ENCODE measurements at places on chromosomes 5 and 9.

DNA sequence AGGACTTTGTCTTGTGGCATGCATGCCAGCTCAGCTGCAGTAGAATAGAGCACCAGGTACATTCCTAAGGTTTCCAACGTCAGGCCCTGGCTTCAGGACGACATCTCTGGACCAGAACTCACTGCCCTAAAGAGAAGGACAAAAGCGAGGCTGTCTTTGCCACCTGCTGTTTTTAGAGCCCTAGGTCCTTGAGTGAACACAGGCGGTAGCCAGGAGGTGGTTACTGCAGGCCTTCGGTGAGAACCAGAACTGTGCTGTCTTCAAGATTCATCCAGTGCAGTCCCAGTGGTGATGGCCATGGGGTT is 288.9 kb upstream of the CDH18 start:
- DNase-seq: peak; percentile 13

DNA sequence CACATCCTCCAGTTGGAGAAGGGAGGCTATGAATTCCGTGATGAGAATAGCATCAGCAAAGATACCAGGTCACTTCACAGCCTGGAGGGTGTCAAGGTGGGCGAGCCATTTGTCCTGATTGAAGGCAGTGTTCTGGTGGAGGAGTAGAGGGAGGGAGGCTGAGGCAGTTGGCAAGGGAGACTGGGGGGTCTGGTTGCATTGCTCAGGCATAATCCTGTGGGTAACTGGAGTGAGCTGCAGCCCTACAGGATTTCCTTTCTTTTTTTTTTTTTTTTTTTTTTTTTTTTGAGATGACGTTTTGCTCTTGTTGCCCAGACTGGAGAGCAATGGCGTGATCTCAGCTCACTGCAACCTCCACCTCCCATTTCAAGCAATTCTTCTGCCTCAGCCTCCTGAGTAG is 223.9 kb upstream of the KLF4 start:
- DNase-seq: no peak

DNA sequence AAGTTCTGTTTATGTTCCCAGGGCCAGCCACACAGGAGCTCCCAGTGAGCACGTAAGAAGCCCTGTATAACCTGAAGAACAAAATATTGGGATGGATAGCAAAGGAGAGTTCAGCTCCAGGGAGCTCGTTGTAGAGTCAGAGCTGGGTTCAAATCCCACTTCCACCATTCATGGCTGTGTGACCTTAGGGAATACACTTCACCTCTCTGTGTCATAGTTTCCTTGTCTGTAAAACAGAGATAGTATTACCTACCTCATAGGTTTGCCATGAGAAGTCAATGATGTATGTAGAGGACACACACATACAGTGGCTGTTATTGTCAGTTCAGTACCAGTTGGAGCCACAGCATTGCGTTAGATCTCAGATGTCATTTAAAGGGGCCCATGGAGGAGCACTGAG is 67.4 kb downstream of the MACROH2A1 start:
- DNase-seq: no peak

DNA sequence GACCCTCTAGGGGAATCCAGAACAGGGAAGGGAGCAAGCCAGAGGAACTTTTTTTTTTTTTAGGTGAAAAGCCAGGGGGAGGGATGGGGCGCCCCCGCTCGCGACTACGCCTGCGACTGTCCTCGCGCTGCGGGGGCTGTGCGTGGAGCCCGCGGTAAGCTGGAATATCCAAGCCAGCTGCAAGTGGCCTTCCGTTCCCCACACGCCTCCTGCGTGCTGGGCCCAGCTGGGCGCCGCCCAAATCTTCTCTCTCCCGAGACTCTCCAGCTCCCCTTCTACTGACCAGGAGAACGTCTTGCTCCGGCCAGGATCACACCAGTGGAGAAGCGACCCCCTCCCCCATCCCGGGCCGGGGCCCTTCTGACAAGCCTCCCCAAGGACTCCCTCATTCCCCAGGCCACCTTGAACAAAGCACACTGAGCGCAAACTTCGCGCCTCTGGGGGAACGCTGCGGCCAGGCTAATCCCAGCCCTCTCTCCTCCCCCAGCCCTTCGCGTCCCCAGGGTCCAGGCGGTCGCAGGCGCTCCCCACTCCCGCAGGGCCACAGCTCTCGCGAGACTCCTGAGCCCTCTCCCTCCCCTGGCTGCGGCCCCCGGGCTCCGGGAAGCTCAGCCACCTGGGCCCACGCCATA is 6.6 kb downstream of the BARX1 start:
- DNase-seq: no peak

DNA sequence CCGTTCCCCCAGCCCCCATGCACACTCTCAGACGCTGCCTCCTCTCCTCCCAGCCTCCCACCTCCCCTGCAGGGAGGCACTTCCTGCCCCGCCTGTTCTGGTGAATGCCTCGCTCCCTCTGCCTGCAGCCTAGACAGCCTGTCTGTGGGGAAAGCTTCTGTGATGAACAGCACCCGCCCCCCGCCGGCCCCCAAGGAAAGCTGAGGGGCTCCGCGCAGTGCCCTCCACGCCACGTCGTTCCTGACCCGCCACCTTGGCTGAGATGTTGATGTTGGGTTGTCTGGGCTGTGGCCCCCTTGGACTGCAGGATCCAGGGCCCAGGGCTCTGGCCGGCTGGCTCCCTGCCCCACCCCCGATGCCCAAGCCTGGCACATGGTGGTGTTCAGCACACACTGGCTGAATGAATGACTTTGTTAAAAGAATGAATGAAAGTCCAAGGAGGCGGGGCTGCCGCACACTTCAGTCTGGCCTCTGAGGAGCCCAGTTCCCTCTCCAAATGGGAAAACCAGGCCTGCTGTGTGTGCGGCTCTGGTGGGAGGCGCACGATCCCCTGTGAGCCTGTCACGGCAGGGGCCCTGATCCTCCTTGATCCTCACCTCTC is 2.1 kb upstream of the MYMK start:
- DNase-seq: peak; percentile 47

GRCh38 chr5:169001394-169001793 is 299.5 kb downstream of the SLIT3 start:
- no peak for DNase-seq

DNA sequence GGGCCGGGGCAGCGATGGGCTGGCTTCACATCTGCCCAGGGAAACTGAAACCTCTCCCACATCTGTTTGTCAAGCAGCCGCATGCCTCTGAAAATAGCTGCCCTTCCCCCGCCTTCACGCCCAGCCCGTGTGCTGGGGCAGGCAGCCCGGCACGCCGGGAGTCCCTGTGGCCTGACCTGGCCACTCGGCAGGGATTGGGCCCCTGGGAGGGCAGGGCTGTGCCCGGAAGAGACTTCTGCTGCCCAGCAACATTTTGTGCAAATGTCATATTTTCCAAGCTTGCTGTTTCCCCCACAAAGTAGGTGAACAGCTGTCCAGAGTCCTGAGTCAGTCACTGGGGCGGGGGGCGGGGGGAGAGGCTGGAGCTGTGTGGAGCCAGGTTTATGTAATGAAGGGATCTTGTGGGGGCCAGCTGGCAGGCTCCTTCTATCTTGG is 8.2 kb downstream of the COL27A1 start:
- peak; percentile 83 for DNase-seq

- DNase-seq: no peak
These were observed 64.8 kb downstream of the PAPPA start for GRCh38 chr9:116218399-116218798.

GRCh38 chr5:123157791-123158581 is 68.9 kb downstream of the PRDM6 start:
- no peak for DNase-seq

DNA sequence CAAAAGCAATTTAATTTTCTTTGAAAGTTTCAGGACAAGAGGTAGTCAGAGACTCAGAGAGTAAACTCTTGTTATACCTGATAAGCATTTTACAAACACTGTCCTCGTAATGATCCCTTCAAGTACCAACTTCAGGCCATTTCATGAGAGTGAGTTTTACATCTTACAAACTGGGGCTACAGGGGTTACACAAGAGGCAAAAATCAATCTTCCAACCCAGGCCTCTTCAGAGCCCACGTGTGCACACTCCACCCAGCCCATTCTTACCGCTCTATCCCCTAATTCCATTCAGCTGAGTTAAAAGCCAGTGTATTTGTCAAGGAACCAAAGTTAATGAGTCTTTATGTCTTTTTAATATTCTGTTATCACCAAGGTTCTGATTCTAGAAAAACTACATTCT is 46.5 kb downstream of the PSMB7 start:
- DNase-seq: no peak

DNA sequence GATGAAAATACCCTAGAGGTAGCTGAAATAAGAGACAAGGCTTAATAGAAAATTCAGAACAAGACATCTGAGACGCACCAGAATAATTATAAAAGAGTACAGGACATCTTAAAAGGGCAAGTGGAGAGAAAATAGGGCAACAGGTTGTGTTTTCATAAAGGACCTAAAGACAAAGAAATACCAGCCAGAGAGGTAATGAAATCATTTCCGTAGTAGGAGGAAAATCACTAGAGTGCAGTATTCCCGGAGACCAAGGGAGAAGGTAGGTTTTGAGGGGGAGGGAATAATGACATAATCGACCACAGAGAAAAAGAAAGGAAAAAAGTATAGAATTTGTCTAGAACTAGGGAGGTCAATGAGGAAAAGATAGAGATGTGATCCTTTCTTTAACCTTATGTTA is 26.2 kb upstream of the CTNNAL1 start:
- DNase-seq: no peak

DNA sequence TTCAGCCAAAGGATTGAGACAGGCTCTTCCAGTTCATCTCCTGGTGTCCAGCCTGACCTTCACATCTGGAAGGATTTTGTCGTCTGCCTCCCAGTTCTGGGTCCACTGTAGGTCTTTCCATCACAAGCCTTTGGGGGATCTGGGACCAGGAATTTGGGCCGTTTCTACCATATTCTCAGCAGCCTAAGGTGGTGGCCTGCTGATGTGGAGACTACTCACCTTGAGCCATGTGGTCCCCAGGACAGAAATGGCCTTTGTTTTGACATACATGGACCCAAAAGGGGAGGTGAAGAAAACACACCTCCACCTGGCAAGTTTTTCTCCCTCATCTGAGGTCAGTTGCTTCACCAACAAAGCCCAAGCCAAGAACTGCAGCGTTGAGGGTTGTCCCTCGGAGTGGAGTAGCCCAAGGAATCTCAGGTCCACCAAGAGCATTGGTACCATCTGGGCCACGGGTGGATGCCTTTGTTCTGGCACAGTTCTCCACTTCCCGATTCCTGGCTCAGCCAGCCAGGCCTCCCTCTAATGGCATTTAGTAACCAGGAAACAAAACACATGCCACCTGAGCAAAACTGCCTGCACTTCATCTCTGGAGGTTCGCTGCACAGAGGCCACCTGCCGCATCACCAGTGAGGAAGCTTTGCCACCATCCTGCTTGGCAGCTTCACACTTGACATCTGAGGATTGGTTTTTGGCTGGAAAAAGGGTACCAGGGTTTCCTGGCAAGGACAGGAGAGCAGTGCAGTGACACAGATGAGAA is 24.7 kb downstream of the AMBP start:
- no peak for DNase-seq

GRCh38 chr9:37242089-37242488 is 121.7 kb downstream of the ZCCHC7 start:
- DNase-seq: no peak

DNA sequence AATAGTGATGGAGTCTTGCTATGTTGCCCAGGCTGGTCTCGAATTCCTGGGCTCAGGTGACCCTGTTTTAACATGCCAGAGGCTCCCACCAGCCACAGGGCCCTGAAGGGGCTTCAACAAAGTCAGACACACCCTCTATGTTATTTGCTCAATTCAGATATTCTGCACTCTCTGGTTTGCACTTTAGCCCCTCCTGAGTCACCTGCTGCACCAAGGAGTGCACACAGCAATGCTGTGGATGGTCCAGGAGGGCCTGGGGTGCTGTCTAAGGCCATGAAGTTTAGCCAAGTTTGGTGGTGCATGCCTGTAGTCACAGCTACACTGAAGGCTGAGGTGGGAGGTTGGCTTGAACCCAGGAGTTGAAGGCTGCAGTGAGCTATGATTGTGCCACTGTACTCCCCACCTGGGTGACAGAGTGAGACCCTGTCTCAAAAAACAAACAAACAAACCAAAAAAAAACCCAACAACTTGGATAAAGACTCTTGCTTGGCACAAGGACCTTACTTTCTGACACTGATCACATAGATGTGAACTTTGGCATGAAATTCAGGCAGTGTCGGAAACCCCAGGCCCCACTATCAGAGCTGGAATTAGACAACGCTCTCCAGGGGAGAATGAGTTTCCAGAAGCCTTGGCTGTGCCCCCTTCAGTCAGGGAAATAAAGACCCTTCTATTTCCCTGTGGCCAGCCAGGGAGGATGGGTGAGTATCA is 39.7 kb upstream of the CDKN2AIPNL start:
- no peak for DNase-seq

DNA sequence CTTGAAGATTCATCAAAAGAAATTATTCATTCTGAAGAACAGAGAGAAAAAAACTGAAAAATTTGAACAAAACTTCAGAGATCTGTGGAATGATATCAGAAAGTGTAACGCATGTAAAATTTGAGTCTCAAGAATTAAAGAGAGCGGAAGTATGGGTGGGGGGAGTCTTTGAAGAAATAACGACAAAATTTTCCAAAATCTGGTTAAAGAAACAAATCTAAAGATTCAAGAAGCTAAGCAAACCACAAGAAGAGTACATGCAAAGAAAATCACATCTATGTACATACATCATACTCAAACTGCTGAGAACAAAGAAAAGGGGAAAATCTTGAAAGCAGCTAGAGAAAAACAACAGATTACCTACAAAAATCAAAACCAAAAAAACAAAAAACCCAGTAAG is 149.4 kb upstream of the TBCA start:
- DNase-seq: no peak
